ENCODE measurements at places on chromosomes 2 and 18.

DNA sequence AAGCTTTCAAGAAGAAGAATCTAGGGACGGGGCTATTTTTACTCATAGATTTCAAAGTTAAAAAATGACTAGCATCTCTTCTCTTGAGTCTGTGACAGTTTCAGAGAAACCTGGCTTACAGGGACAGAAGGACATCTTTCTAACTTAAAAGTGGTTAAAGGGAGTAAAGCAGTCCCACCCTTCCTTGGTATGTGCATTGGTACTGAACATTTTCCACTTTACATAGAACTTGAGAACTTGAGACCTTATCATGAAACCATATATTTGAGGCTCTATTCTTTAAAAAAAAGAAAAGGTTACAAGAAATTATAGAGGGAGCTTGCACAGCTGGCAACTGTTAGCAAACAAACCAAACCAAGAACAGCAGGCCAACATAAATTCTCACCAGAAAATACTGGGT, 73.4 kb upstream of the GAREM1 start:
- DNase-seq, result no peak

DNA sequence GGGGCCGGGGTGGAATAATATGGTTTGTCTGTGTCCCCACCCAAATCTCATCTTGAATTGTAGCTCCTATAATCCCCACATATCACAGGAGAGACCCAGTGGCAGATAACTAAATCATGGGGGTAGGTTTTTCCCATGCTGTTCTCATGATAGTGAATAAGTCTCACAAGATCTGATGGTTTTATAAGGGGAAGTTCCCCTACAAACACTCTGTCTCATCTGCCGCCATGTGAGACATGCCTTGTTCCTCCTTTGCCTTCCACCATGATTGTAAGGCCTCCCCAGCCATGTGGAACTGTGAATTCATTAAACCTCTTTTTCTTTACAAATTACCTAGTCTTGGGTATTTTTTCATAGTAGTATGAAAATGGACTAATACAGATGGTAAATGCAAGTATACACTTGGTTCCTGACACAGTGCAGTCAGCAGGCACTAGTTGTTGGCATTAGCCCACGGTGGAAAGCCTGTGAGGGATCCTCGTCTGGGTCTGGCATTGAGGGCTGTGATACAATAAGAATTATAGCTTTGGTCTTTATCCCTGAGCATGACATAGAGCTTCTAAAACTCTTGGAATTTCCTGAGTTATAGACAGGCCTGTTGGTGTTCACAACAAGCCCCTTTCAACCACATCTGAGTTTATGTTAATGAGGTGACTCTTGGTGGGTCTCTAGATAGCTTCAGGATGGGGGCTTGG, 135.8 kb downstream of the CABLES1 start:
- DNase-seq, result peak; percentile 48

DNA sequence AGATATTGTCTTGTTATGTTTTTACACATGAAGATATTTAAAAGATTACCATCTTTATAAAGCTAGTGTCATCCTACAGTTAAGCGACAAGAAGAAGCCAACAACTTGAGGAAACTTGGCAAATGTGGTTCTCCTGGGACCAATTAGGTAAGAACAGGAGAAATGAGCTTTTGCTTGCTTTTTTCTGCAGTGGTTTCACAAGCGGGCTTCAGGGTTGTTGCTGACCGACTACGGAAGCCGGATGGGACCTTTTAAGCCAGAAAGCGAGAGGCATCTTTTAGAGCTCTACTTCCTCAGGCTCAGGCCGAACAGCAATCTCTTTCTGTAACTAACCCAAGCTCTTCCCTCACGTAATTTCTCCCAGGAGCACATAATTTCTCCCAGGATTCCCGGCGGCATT, 256.5 kb downstream of the CNTNAP5 start:
- DNase-seq, result no peak

DNA sequence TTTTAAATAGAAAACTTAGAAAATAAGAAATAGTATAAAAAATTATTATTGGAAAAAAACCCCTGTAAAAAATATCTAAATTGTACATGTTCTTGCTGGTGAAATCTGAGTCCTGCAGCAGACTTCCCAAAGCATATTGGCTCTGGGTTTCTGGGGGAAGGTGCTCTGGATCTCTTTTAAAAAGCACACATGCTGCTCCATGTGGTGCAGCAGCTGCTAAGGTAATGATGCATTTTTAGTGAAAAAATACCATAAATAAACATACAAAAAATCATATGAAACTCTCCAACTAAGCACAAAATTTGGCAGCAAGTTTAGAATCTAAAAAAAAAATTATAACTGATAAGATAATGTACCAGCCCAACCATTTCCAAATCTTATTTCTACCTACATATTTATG, 216.5 kb downstream of the GPD2 start:
- no peak for DNase-seq

DNA sequence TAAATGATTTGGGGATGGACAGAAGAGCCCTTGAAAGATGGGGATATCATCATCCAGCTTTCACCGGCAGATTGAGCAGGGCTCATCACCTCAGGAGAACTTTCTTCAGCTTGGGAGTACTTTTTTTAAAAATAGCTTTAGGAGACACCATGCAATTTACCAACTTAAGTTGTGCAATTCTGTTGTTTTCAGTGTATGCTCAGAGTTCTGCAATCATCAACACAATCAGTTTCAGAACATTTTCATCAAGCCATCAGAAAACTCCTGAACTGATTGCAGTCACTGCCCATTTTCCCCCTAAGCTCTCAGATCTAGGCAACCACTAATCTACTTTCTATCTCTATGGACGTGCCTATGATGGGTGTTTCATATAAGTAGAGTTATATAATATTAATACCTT, 117.7 kb downstream of the CRIM1 start:
- no peak for DNase-seq

DNA sequence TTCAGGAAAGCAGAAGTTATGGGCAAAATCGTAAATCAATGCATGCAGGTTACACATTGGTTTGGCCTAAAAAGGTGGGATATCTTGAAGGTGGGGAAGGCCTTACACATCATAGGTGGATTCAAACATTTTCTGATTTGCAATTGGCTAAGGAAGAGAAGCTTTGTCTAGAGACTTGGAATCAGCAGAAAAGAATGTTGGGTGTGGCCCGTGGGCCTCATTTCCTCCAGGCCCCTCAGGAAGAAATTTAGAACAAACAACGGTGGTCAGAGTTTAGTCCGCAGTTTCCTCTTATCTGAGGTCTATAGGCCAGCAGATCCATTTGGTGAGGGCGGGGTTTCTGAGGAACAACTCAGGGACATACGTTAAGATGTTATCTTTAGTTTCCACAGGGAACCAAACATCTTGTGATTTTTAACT, 50.9 kb upstream of the AFF3 start:
- DNase-seq, result no peak

DNA sequence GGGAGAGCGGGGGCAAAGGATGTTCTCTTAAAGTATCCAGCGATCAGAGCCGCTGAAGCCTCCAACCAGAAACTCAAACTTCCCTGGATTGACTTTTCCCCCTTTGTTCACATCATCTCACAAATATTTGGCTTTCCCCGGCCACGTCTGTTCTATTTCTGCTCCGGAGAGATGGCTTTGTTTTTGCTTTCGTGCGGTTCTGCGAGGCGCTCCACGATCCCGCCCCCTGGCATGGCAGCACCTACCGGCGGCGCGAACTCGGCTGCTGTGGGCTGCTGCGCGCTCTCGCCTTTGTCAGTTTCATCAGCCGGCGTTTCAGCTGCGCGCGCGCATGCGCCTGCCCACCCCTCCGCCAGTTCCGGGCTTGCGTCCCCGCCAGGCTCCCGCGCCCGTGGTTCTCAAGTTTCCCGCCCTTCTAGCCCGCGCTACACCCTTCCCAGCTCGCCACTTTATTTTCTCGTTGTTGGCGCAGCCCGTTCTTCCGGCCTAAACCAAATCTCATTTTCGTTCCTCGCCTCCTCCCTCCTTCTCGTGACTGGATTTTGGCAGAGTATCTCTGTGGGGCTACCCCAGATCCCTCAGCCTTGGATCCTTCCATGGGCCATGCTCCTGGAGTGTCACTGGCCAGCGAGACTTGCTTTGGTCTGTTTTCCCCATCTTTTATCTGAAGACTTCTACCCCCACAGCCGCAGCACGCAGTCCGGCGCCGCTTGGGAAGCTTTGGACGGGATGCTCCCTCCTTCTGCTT, 98.0 kb downstream of the INSIG2 start:
- peak; percentile 92 for DNase-seq

DNA sequence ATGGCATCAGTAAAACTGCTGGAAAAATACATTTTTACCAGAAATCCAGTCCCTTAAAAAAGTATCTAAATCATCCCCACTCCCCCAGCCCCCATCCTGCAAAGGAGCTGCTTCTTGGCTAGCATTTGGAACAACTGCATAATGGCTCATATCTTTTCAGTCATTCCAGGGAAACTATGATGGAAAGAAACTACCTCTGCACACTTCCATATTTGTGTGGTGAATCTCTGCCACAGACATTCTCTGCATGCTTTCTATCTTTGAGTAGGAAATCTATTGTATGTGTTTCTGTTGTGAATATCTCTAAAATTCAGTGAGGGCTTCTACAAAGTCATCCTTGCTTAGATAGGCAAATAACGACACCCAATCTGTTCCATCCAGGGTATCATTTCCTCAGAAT, 632.3 kb downstream of the LRP1B start:
- peak; percentile 44 for DNase-seq

GRCh38 chr2:69111076-69111475, 98.1 kb downstream of the ANTXR1 start:
- no peak for DNase-seq

DNA sequence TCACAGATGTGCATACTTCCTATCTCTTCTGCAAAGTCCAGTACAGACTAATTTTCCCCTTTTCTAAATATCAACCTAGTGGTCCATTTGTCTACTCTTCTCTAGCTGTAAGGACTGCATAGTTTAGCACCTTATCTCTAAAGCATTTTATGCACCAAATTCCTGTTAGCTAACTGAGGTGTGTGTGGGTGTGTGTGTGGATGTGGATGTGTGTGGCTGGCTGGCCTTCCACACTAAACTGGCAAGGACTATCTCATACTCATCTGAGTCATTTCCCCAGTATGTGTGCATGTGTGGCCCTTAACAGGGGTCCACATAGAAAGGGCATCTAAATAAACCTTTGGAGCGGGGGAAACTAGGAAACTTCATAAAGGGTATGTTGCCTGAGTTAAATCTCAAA, 139.6 kb downstream of the TTC32 start:
- DNase-seq, result no peak

DNA sequence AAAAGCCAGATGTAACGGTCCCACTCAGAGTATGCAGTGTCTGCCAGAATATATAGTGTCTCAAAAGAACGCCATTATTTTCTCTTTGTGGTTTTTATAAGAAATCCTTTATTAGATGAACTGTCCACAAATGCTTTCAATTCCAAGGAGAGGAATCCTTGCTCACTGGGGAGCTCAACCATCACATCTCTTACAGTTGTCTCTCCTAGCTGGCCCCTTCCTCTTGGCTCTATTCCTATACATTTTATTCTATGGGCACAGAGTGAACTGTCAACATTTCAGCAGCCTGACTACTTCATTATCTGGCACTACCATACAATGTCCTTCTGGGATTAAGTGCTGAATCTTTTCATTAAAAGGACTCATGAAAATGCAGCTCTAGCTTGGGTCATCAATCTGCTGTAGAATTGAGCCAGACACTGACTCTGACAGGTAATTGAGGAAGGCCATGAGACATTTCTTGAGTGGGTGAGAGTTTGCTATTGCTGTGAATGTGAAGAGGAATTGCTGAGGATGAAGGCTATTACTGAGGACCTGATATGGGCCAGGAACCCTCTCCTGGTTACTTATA, 96.5 kb upstream of the THOC1 start:
- DNase-seq, result peak; percentile 97

- DNase-seq, result no peak
Observed at GRCh38 chr2:56357655-56358295, 174.0 kb downstream of the CCDC85A start.

DNA sequence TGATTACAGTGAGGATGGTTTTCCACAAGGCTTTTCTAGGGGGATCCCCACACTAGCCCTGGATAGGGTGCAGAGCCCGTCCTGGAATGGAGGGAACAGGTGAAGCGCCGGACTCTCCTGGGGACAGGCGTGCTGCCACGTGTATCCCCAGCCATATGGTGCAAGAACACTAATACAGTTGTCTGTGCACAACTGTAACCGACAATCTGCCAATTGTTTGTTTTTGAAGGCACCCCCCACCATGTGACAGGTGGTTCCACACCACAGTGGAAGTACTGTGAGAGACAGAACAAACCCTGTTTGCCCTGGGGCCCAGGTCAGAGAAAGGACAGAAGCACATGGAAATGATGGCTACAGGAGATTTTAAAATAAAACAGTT, 52.9 kb downstream of the MYCN start:
- DNase-seq, result no peak

DNA sequence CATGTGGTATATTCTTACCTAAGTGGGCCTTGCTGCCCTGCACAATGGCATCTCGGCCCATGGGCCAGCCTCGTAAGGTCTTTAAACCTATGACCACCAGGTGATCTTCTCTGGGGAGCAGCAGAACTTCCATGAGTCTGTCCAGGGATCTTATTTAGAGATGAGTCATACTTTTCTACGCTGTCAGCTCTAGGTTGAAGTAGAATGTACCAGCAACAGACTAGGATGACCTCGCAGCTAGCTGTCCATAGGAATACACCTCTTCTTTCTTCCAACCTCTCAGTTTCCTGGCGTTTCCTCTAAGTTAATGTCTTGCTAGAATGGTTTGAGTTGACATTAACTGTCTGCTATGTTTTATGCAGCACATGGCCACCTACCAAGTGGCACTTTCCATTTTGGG, 15.6 kb upstream of the CXCR4 start:
- DNase-seq, result no peak

GRCh38 chr2:202815548-202816360, 55.8 kb downstream of the ICA1L start:
- DNase-seq, result peak; percentile 30

Data from fibroblast of skin of scalp (primary cell).